ENCODE measurements at places on chromosomes 11 and 22.
A peak's percentile ranks its signal among the peaks of the same experiment; 100 is the strongest.

GRCh38 chr11:26418386-26418912 lies 86.5 kb downstream of the ANO3 start:
- DNase-seq, result no peak

- DNase-seq, result no peak
Observed at GRCh38 chr22:28826921-28827320, 26.6 kb upstream of the XBP1 start.

- peak; percentile 49 for DNase-seq
Observed at GRCh38 chr11:130216591-130217132, 57.1 kb downstream of the ST14 start.

- DNase-seq, result no peak
Observed at GRCh38 chr11:128929468-128929867, 13.2 kb downstream of the TP53AIP1 start.

GRCh38 chr11:65563601-65564000 lies 5.4 kb upstream of the LTBP3 start:
- no peak for DNase-seq

- no peak for DNase-seq
Observed at GRCh38 chr22:10778296-10778814, 4749.6 kb upstream of the OR11H1 start.

- no peak for DNase-seq
Observed at GRCh38 chr22:50613291-50613981, 12.8 kb downstream of the MAPK8IP2 start.

DNA sequence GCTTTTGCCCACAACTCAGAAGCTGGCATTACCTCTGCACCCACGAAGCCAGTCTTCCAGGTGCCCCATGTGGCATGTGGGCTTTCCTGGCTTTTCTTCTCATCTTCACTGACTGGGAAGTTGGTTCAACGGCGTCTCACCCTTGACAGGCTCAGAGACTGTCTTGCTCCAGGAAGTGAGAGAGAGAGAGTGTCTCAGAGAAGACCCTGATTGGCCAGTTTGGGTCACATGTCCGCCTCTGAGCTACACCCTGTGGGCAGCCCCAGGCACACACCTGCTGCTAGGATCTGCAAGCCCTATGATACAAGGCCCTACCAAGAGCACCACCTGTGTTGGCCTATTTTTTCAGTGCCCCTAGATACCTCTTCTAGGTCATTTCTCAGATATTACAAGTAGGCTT lies 39.0 kb downstream of the RTL6 start:
- peak; percentile 35 for DNase-seq

DNA sequence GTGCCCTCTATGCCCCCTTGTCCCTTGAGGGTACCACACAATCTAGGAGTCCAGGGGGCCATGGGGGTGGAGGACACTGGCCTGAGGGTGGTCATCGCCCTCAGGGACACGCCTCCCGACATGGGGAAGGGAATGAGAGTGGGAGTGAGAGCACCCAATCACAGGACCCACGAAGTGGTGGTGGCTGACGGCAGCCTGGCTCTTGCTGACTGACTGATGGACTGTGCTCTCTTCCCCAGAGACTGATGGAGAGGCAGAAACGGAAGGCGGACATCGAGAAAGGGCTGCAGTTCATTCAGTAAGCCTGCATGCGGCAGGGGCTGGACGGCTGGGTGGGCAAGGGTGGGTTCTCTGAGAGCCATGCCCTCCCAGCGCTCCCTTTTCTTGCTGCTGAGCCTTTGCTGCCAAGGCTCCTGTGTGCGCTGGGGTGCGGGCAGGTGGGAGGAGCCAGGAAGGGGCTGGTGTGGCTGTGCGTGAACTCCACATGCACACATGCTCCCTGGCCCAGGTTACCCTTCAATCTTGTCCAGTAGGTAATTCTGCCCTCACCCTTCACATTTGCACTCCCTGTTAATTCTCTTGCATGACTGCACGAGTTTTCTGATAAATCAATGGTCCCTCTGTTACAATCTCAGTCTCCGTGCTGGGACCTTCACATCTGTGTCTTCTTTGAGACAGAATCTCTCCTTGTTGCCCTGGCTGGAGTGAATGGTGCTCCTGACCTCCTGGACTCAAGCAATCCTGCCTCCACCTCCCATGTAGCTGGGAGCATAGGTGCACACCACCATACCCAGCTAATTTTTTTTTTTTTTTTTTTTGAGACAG lies 19.3 kb downstream of the ZC3H7B start:
- DNase-seq, result no peak

- DNase-seq, result no peak
Observed at GRCh38 chr22:41290262-41291221, 4.6 kb upstream of the RANGAP1 start.

- DNase-seq, result no peak
Observed at GRCh38 chr11:9895006-9895405, 231.1 kb downstream of the SWAP70 start.

GRCh38 chr11:126137136-126137535 lies 74.3 kb downstream of the RPUSD4 start:
- DNase-seq, result no peak

DNA sequence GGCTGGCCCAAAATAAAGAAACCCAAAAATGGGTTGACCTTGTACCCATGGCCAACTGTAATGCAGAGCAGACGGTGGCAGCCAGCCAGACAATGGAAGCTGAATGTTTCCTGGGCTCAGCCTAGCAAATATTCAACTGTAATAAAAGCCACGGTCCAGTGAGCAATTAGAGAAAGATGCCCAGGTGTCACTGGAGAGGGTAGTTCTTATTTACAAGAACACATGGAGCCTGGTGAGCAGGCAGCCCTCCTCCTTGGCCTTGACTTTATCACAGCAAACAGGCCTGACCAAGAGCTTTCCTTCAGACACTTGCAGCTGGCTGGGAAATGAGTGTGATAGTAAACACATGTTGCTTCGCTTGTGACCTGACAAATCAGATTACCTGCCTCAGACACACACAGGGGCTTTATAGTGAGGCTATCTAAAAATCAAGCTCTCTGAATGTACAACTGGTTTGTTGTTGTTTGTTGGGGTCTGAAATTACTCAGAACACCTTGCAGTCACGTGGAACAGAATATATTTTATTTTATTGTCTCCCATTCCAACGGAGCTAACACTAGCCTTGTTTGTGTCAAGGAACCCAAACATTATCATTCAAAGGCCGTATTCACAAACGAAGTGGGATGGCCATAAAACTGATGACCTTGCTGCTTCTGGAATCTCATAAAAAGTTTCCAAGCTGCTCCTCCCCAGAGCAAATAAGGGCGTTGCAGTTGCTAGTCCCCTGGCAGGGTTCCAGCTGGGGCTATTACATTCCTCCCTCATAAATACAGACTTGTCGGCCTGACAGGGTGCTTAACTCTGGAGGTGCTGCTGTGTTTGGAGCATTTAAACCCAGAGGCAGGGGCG lies 161.1 kb downstream of the BBOX1 start:
- no peak for DNase-seq

All from coronary artery (tissue), 2 donors.